ENCODE measurements at places on chromosomes 11 and 22.

DNA sequence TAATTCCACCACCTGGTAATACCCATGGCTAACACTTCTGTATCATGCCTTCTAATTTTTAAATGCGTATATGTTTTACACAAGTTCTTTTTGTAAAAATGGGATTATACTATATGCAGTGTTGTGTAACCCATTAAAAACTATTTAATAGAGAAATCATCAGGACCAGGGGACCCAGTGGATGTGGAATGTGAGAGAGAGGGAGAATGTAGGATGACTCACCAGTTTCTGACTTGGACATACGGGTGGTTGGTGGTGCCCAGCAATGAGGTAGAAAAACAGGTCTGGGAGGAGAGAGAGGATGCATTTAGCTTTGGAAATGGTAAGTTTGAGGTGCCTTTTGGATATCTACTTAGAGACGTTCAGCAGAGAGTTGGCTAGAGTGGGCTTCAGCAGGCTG is 112.0 kb upstream of the TBCEL start:
- no peak for DNase-seq

GRCh38 chr22:47394504-47395440 is 632.3 kb downstream of the TBC1D22A start:
- DNase-seq, result no peak

DNA sequence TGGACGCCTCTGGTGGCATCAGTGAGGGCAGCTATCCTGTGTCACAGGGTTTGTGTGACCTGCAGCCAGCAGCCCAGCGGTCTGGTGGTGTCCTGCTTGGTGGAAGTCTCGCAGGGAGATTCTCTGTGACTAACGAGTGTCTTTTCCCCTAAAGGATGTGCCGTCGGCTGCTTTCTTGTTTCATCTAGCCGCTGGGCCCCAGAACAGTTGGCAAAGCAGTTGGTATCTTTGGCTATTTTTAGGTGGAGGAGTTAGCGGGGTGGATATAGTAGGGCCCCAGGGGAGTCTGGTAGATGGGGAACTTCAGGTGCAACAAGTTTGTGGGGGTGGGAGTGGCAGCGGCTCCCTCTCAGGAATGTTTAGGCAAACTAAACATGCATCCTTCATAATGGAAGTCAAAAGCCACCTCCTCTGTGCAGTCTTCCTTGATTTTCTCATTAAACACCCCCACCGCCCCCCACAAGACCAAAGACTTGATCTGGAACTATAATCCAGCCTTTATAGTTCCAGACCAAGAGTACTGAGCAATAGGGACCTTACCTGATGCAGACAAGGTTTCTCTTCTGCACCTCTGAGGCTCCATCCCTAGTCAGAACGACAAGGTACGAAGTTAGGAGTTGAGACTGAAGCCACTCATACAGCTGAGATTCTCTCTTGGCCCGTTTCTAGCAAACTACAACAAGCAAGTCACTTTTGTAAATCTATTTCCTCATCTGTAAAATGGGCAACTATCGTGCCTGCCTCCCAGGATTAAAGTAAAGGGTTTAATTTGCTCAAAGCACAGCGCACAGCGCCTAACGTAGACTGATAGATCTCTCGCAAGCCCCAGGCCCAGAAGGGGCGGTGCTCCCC is 1.1 kb upstream of the PELI3 start:
- no peak for DNase-seq

DNA sequence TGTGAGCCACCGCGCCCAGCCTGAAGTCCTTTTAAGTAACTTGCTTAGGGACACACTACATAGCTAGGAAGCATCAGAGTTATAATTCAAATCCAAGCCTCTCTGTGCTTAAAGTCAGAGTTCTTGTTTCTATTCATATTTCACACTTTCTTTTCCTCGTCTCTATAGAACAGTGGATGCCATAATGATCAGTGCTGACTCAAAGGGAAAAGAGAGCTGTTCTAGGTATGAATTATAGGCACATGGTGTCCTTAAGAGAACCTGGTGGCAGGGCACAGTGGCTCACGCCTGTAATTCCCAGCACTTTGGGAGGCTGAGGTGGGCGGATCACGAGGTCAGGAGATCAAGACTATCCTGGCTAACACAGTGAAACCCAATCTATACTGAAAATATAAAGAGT is 400.2 kb upstream of the DDI1 start:
- DNase-seq, result no peak

- DNase-seq, result no peak
These were observed 33.9 kb upstream of the TTLL12 start for GRCh38 chr22:43220625-43221380.

GRCh38 chr22:19909350-19910179 is 32.0 kb upstream of the COMT start:
- no peak for DNase-seq

- no peak for DNase-seq
These were observed 9.0 kb upstream of the OSM start for GRCh38 chr22:30275625-30276024.

GRCh38 chr22:42947211-42947990 is 67.5 kb downstream of the PACSIN2 start:
- DNase-seq, result no peak

- DNase-seq, result no peak
These were observed 935 bp downstream of the TRIM68 start for GRCh38 chr11:4607096-4607495.

DNA sequence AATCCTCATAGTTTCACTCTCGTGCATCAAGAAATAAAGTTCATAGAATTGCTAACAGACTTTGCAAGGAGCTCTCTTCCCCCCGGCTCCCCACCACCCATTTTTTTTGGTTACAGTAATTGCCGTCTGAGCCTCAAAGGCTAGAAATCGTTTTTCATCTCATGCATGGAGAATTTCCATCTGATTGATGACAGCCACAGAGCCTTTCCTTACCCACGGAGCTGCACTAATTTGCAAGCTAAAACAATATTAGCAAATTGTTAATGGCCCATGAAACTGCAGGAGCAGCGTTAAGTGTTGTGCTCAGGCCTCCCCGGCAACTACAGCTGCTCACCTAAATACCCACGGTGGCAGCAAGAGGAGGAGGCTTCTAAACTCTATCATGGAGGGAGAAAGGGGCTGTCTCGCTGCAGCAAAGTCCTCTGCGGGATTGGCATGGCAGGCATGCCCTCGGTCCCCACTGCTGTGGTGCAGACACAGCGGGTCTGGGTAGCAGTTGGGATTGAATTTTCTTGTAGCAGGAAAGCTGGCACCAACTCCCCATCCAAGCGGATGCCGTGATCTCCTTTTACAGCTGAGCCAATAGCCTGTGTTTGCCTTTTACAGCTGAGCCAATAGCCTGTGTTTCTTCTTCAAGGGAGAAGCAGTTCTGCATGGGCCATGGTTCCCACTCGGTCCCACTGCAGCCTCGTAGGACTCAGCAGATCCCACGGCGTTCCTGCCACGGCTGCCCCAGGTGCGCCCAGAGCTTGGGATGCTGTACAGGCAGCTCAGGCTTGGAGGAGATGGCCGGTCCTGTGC is 412.3 kb downstream of the BRD1 start:
- DNase-seq, result no peak

GRCh38 chr11:34464591-34465051 is 25.9 kb downstream of the CAT start:
- no peak for DNase-seq

DNA sequence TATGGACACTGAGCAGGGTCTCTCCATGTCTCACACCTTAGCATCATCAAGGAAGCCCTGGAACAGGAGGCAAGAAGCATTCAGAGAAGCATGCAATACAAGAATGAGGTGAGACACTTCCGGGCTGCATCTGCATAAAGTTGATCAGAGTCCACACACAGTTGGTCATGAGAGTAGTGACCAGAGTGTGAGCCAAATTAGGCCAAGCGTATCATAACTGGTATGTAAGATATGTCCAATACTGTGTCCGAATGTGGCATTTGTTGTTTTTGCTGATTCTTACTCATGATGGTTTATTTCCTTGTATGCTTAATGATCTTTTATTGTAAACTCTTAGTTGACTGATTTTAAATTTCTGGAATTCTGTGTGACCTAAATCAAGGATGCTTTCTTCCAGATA is 315.7 kb downstream of the INSC start:
- DNase-seq, result no peak

DNA sequence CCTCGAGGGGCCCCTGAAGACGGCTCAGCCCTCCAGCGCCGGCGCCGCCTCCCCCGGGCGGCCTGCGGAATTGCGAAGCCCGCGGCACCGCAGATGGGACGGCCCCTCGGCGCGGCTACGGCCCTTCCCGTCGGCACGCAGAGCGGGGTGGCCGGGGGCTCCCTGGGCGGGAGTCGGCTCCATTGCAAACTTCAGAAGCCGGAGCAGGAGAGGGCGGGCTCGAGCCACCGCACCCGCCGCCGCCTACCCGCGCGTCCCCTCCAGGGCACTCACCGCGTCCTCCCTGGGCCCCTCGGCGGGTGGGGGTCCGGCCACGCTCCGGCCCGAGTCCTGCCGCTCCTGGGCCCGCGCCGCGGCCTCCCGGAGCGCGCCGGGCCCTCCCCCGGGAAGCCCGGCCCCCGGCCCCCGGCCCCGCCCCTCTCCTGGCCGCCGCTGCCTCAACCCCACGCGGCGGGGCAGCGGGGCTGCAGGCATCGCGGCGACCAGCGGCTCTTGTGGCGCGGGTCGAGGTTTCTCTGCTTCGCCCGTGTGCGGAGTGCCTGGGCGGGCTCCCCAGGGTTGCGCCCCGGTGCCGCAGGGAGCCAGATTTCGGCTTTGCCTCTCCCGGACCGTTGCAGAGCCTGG is at the start of gene PACSIN3:
PACSIN3 (minus strand) TSS at position 359 of the 624 bp plus-strand sequence. CDS start 3,707 bp downstream, outside the sequence.
- DNase-seq, result no peak

DNA sequence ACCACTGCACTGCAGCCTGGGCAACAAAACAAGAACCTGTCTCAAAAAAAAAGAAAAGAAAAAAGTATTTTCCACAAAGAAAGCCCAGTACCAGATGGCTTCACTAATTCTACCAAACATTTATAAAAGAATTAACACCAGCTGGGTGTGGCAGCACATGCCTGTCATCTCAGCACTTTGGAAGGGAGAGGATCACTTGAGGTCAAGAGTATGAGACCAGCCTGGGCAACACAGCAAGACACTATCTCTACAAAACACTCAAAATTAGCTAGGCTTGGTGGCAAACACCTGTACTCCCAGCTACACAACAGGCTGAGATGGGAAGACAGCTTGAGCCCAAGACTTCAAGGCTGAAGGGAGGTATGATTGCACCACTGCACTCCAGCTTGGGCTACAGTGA is 20.1 kb downstream of the RSF1 start:
- no peak for DNase-seq

DNA sequence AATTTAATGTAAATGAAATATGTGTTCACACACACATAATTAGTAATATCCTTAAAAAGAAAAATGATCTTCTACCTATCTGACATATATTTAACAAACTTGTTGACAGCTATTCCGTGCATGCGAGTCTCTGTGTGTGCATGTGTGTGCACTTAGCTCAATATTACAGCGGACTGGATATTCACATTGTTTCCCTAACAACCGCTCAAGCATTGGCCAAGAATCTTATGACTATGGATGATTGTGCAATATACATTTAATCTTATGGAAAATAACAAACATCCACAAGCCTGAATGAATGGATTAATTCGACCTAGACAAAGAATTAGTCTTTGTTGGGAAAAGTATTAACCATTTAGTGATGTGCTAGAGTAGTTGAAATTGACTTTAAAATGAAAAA is 1078.6 kb downstream of the LRRC4C start:
- no peak for DNase-seq

- no peak for DNase-seq
These were observed at the start of gene CREB3L1 for GRCh38 chr11:46277622-46278386. Gene CREB3L1, plus strand, starts transcription at chr11:46277662. Its CDS starts 450 bp downstream, at chr11:46278112.

DNA sequence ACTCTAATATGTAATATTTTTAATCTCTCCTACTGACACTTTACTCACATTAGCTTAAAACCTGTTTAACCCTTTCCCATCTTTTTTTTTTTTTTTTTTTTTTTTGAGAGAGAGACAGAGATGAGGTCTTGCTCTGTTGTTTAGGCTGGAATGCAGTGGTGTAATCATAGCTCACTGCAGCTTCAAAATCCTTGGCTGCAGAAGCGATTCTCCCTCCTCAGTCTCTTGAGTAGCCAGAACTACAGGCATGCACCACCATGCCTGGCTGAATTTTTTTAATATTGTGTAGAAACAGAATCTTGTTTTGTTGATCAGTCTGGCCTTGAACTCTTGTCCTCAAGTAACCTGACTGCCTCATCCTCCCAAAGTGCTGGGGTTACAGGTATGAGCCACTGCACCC is 37.3 kb downstream of the PAMR1 start:
- no peak for DNase-seq

GRCh38 chr11:554428-555226 is 5.9 kb downstream of the LMNTD2 start:
- no peak for DNase-seq

- DNase-seq, result no peak
These were observed 29.5 kb downstream of the MOV10L1 start for GRCh38 chr22:50119169-50119767.

- no peak for DNase-seq
These were observed 26.3 kb downstream of the APOL1 start for GRCh38 chr22:36279219-36279666.

Measured in GOT3 (cell line).